ENCODE measurements at places on chromosomes 1 and 21.

GRCh38 chr1:238914346-238914745 lies 472.0 kb upstream of the CHRM3 start:
- no peaks in the 10 kb centered on the region for H3K27me3 ChIP-seq
- no peaks in the 10 kb centered on the region for H3K4me1 ChIP-seq

DNA sequence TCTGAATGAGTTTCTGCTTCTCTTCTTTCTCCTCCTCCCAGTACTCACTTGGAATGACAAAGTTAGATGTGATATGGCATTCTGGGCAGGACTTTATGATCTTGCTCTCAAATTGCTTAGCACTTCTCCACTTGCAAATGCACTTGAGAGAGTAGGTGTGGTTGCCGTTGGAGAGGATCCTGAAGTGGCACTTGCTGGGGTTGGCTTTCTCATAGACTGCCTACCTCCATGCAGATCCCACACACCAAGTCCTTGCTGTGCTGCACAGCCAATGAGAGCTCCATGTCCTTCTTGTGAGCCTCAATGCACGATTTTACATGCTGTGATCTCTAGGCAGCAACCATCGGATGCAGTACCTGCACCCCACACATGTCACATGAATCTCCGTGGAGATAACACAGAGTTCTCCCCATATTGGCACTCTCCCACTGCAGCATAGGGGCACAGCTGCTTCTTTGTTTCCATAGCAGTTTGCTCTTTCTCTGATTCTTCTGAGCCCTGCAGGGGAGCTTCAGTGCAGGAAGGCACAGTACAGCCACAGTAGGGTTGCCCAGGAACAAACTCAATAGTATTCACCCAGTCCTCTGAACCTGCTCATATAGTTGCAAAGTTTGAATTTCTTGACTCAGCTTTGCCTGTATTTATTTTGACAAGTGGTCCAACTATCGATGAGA lies 45.2 kb downstream of the ZNF691 start:
- H3K36me3 ChIP-seq: no peaks in the 10 kb centered on the region
- H3K27ac ChIP-seq: no peak overlapping the region
- DNase-seq: no peak
- no peaks in the 10 kb centered on the region for H3K27me3 ChIP-seq

DNA sequence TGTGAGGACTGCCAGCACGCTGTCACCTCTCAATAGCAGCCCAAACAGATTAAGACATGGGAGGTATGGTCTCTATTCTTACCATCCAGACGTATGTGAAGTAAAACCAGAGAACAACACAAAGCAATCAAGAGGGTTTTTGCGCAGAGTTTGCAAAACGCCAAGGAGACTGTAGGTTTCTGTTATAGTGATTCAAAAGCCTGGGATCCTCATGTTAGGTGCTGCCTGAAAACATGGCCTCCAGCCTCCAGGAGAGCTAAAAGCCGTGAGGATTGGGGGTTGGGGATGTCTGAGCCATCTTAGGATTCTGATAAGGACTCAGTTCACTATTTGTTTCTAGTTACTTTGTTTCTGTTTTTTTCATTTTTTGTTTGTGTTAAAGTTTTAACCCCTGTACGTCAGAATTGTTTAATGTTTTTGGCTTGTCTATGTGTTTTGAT lies 4.2 kb upstream of the CCT8 start:
- peak overlapping the region; percentile 56 for H3K4me3 ChIP-seq
- peaks cover under 1% of the 10 kb centered on the region for H3K4me1 ChIP-seq
- no peaks in the 10 kb centered on the region for H3K36me3 ChIP-seq
- DNase-seq: no peak
- no peaks in the 10 kb centered on the region for H3K27me3 ChIP-seq

DNA sequence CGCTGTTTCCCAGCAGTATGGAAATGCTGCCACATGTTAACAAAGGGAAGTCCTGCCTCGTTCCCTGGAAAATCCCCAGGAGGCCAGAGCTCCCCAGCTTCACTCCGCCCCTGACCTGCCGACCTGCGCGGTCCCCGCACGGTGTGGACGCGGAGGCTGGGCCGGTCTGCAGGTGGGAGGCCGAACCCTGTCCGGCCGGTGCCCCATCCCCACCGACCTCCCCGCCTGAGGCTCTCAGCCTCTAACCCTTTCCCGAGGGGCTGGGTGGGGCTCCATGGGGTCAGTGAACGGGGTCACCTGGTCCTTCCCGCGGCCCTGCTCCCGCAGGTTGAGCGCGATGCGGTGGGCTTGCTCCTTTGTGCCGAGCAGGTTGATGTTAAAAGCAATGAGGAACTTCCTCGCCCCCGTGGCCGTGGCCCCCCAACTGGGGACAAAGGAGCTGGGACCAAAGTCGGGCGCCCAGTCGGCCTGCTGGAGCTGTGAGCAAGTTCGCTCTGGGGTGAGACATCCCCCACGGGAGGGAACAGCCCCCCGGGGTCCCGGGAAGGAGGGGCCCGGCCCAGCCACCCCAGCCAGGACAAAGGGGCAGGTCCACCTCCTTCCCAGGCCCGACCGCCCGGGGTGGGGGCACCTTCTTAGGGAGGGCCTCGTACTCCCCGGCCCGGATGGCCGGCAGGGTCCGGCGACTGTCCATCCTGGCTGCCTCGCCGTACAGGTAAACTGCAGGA lies 4.0 kb downstream of the FTCD start:
- H3K4me3 ChIP-seq: no peak overlapping the region
- no peak overlapping the region for H3K27ac ChIP-seq
- H3K27me3 ChIP-seq: no peaks in the 10 kb centered on the region
- peak; percentile 36 for DNase-seq
- H3K36me3 ChIP-seq: no peaks in the 10 kb centered on the region
- no peaks in the 10 kb centered on the region for H3K4me1 ChIP-seq

DNA sequence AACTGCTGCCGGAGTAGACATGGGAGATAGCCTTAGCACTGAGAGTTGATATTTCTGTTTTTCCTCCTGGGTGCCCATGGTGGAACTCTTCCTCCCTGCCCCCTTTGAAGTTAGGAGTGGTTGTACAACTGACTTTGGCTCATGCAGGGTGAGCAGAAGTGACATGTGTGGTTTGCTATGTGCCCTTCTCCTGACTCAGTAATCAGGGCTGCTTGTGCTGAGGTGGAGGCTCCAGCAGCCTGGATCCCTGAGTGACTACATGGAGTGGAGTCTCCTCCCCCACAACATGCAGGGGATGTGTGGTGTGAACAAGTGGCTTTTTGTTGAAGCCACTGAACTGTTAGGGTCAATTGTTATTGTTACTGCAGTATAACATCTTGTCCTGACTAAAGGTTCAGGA lies 261.6 kb downstream of the CAMTA1 start:
- H3K27me3 ChIP-seq: no peaks in the 10 kb centered on the region
- no peak overlapping the region for H3K4me3 ChIP-seq
- no peak for DNase-seq
- no peak overlapping the region for H3K27ac ChIP-seq
- H3K4me1 ChIP-seq: no peaks in the 10 kb centered on the region

GRCh38 chr21:31326522-31327242 lies 17.4 kb downstream of the TIAM1 start:
- no peaks in the 10 kb centered on the region for H3K4me1 ChIP-seq
- H3K27ac ChIP-seq: no peak overlapping the region
- no peak overlapping the region for H3K4me3 ChIP-seq
- DNase-seq: no peak
- H3K27me3 ChIP-seq: no peaks in the 10 kb centered on the region

DNA sequence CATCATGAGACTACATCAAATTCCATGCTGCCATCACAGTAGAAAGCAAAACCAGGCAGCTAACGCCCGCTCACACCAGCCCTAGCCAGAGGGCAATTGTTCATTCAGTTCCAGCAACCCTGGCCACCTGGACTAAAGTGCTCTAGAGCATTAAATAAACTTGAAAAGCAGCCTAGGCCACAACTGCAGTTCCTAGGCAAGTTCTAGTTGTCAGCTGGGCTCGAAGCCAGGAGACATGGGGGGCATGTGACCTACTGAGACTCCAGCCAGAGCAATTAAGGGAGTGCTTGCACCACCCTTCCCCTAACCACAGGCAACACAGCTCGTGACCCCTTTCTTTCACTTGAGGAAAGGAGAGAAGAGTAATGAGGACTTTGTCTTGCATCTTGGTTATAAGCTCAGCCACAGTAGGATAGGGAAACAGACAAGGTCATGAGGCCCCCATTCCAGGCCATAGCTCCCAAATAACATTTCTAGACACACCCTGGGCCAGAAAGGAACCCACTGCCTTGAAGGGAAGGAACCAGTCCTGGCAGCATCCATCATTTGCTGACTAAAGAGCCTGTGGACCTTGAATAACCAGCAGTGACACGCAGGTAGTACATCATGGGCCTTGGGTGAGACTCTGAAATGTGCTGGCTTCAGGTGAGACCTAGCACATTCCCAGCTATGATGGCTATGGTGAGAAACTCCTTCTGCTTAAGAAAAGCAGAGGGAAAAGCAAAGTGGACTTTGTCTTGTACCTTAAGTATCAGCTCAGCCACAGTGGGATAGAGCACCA lies 77.0 kb downstream of the ZZZ3 start:
- H3K27ac ChIP-seq: no peak overlapping the region
- H3K27me3 ChIP-seq: no peaks in the 10 kb centered on the region
- H3K4me3 ChIP-seq: no peak overlapping the region

GRCh38 chr1:223008808-223009207 lies 134.2 kb downstream of the TLR5 start:
- DNase-seq: no peak

- H3K4me3 ChIP-seq: peak overlapping the region; percentile 91
- no peaks in the 10 kb centered on the region for H3K27me3 ChIP-seq
- no peaks in the 10 kb centered on the region for H3K36me3 ChIP-seq
- peaks cover 47% of the 10 kb centered on the region for H3K4me1 ChIP-seq
Observed at GRCh38 chr1:155005076-155006011, 2.7 kb downstream of the ZBTB7B start.

DNA sequence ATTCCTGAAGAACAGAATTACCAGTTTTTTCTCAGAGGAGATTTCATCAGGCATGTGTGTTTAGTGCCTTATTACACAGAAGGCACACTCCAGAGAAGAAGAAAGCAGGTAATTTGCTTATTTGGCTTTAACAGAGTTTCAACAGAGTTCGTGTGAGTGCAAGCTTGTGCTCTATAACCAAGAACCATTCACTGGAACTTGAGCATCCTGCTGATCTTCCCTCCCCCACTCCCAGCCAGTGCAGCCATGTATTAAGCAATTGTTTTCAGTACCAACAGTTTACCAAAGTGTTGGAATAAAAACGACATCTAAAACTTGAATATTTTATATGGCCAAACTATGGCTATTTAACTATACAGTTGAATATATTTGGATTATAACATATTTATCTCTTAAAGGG lies 4.3 kb downstream of the MGST3 start:
- no peaks in the 10 kb centered on the region for H3K4me1 ChIP-seq
- DNase-seq: no peak
- no peaks in the 10 kb centered on the region for H3K36me3 ChIP-seq
- H3K27ac ChIP-seq: no peak overlapping the region

GRCh38 chr1:31373897-31374486 lies 1.1 kb upstream of the FABP3 start:
- no peaks in the 10 kb centered on the region for H3K36me3 ChIP-seq
- DNase-seq: no peak
- H3K27ac ChIP-seq: no peak overlapping the region
- H3K4me3 ChIP-seq: peak overlapping the region; percentile 49
- peaks cover 48% of the 10 kb centered on the region for H3K4me1 ChIP-seq
- H3K27me3 ChIP-seq: no peaks in the 10 kb centered on the region

- H3K4me1 ChIP-seq: no peaks in the 10 kb centered on the region
- H3K27ac ChIP-seq: no peak overlapping the region
- no peaks in the 10 kb centered on the region for H3K27me3 ChIP-seq
- H3K4me3 ChIP-seq: no peak overlapping the region
- no peak for DNase-seq
Observed at GRCh38 chr1:43821471-43821870, 112.1 kb upstream of the ARTN start.

DNA sequence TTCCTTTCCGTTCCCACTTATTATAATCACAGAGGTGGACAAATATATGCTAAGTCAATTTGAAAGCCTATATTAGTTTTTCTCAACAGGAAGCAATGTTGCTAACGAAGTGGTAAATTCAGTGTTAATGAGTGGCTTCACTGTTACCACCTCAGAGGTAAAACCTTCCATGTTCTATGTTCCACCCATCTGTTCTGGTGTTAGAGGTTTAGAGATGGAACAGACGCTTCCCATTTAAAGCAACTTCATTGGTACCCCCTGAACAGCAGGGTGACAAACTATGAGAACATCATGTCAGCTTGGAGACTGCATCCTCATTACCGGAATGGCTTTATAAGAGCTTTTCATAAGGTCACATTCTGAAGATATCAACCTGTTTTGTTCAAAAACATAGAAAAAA lies 77.9 kb downstream of the ZNF644 start:
- H3K27ac ChIP-seq: no peak overlapping the region
- no peaks in the 10 kb centered on the region for H3K4me1 ChIP-seq
- peaks cover 16% of the 10 kb centered on the region for H3K36me3 ChIP-seq
- H3K27me3 ChIP-seq: no peaks in the 10 kb centered on the region
- DNase-seq: no peak

DNA sequence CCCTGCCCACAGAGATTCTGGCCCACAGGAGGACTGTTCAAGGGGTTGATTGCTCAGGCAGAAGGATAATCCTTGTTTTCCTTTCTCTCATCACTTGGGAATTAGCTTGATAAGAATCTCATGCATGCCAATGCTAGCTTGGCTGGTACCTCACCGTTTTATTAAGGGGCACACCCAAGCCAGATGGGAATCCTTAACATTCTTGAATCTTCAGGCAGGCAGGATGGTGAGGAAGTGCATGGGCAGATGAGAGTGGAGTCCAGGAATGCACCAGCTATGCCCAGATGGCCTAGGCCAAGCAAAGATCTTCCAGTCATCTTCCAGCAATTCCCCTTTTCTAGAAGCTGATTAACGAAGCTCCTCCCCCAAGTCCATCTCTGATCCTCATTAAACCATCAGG lies 4.1 kb upstream of the LCE7A start:
- no peak overlapping the region for H3K27ac ChIP-seq
- no peak overlapping the region for H3K4me3 ChIP-seq
- H3K4me1 ChIP-seq: no peaks in the 10 kb centered on the region
- no peak for DNase-seq

DNA sequence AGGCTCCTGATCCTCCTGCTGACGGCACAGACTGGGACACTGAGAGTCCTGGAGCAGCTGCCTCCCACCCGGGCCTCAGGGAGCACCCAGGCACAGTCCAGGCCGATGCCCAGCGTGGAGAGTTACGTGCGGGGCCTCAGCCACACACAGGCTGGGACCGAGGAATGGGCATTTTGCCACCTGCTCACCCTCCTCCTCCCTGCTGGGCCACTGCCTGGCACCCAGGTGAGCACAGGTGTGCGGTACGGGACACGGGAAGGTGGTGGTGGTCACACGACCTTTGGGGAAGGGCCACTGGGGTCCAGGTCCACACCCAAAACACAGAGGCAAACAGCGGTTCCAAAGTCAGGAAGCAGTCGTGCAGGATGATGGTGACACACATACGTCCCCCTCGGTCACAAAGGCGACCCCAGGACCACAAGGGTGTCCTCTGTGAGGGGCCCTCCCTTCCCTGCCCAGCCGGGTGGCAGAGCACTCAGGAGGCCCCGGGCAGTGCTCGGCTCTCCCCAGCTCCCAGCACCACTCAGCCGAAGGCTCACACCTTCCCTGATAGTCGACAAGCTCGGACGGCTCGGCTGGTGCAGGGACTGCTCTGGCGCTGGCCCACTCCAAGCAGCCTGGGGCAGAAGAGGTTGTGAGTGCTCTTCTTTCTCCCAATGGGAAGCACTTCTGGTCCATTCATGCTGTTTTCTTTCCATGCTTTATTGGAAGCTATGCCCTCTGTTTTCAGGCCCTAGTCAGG lies 14.3 kb downstream of the MORN1 start:
- no peak for DNase-seq
- H3K27ac ChIP-seq: no peak overlapping the region
- H3K36me3 ChIP-seq: no peaks in the 10 kb centered on the region
- H3K27me3 ChIP-seq: no peaks in the 10 kb centered on the region
